Activated naive CD8-positive, alpha-beta T cell treated with anti-CD3 and anti-CD28 coated beads, Interleukin-2, amount 10 ng/mL, durations not matched to agents 7 days and 5 days (primary cell): ENCODE measurements at places on chromosomes 7 and 10. TPM values are rescaled to one million over a fixed set of nuclear protein-coding genes. Genes with fewer than 3 reads are reported as not detected.

Gene ATP6V0A4
- total RNA-seq, result not detected

Gene ATG9B
- total RNA-seq, result 11.6 TPM

Gene PDIA4
- 56.8 TPM for total RNA-seq

Gene PON1
- total RNA-seq, result not detected

Gene GPR37
- not detected for total RNA-seq

Gene PROSER2
- 1.0 TPM for total RNA-seq

Gene EPHB6
- 20.1 TPM for total RNA-seq

Gene FRMD4A
- total RNA-seq, result 0.88 TPM

Gene FAM24B
- 15.8 TPM for total RNA-seq

- no peak overlapping the region for H3K27ac ChIP-seq
- peaks cover 8% of the 10 kb centered on the region for H3K4me1 ChIP-seq
- peaks cover 2% of the 10 kb centered on the region for H3K36me3 ChIP-seq
- DNase-seq, result no peak
These were observed 22.1 kb downstream of the CPEB3 start for GRCh38 chr10:92268748-92269147.

DNA sequence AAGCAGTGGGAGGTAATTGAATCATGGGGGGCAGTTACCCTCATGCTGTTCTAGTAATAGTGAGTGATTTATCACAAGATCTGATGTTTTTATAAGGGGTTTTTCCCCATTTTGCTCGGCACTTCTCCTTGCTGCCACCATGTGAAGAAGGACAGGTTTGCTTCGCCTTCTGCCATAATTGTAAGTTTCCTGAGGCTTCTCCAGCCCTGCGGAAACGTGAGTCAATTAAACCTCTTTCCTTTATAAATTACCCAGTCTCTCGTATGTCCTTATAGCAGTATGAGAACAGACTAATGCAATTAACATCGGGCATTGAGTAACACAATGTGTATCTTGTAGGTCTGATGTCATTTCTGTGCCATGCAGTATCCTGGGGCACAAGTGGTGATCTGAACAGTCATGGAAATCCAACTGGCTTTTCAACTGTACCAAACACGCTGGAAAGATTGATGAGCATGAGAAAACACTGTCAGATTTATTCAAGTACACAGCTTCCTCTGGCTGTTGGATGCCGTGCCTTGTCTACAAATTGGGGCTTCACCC, 208.6 kb upstream of the KIAA1217 start:
- no peak for DNase-seq
- no peak overlapping the region for H3K4me3 ChIP-seq
- no peaks in the 10 kb centered on the region for H3K27me3 ChIP-seq
- H3K36me3 ChIP-seq, result no peaks in the 10 kb centered on the region
- no peaks in the 10 kb centered on the region for H3K4me1 ChIP-seq

DNA sequence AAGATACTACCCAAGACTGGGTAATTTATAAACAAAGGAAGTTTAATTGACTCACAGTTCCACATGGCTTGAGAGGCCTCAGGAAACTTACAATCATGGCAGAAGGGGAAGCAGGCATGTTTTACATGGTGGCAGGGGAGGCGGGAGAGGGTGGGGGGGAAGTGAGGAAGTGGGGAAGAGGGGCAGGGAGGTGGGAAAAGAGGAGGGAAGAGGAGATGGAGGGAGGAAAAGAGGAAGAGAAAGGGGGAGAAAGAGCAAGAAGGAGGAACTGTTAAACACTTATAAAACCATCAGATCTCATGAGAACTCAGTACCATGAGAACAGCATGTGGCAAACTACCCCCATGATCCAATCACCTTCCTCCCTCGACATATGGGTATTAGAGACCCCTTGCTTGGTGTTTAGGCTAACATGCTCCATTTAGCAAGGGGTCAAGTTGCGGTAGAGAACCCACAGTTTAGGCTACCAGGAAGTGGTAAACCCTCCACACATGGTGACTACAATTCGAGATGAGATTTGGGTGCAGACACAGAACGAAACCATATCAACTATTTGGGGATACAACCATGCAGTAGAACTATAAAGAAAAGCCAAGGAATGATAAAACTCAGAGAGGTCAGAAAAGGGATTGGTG, 3.5 kb upstream of the LMBR1 start:
- peaks cover 4% of the 10 kb centered on the region for H3K27me3 ChIP-seq
- no peak overlapping the region for H3K4me3 ChIP-seq
- peaks cover 5% of the 10 kb centered on the region for H3K36me3 ChIP-seq
- peak overlapping the region; percentile 17 for H3K27ac ChIP-seq
- peaks cover 32% of the 10 kb centered on the region for H3K4me1 ChIP-seq
- DNase-seq, result no peak

GRCh38 chr7:111255576-111255975, 164.6 kb downstream of the LRRN3 start:
- no peak overlapping the region for H3K27ac ChIP-seq
- no peaks in the 10 kb centered on the region for H3K27me3 ChIP-seq
- no peaks in the 10 kb centered on the region for H3K4me1 ChIP-seq
- H3K4me3 ChIP-seq, result no peak overlapping the region

- H3K27ac ChIP-seq, result no peak overlapping the region
- no peak overlapping the region for H3K4me3 ChIP-seq
- no peaks in the 10 kb centered on the region for H3K36me3 ChIP-seq
- peaks cover 1% of the 10 kb centered on the region for H3K4me1 ChIP-seq
- H3K27me3 ChIP-seq, result peaks cover 2% of the 10 kb centered on the region
These were observed 186.0 kb upstream of the MGMT start for GRCh38 chr10:129280908-129281586.

GRCh38 chr7:31979690-31980330, 90.4 kb downstream of the PDE1C start:
- no peaks in the 10 kb centered on the region for H3K4me1 ChIP-seq
- H3K27me3 ChIP-seq, result no peaks in the 10 kb centered on the region
- no peaks in the 10 kb centered on the region for H3K36me3 ChIP-seq
- H3K27ac ChIP-seq, result no peak overlapping the region
- no peak overlapping the region for H3K4me3 ChIP-seq
- DNase-seq, result no peak

DNA sequence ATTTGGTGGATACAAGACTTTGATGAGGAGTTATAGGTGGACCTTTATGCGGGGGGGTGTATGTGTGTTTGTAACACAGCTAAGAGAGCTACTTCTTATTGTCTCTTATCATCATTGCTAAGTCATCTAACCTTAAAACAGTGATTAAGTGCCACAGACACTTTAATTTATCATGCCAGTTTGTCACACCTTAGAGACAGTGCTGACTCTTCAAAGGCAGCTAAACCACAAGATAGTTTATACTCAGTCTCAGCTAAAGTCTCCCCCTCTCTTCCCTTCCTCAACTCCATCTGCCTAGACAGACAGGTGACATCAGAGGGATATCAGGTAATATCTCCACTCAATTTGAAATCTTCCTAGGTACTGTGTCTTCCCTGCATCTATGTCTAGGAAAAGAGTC, 42.2 kb downstream of the MYPN start:
- H3K27ac ChIP-seq, result no peak overlapping the region
- no peak for DNase-seq
- no peaks in the 10 kb centered on the region for H3K36me3 ChIP-seq
- H3K27me3 ChIP-seq, result peaks cover 4% of the 10 kb centered on the region
- H3K4me3 ChIP-seq, result no peak overlapping the region
- H3K4me1 ChIP-seq, result peaks cover under 1% of the 10 kb centered on the region

DNA sequence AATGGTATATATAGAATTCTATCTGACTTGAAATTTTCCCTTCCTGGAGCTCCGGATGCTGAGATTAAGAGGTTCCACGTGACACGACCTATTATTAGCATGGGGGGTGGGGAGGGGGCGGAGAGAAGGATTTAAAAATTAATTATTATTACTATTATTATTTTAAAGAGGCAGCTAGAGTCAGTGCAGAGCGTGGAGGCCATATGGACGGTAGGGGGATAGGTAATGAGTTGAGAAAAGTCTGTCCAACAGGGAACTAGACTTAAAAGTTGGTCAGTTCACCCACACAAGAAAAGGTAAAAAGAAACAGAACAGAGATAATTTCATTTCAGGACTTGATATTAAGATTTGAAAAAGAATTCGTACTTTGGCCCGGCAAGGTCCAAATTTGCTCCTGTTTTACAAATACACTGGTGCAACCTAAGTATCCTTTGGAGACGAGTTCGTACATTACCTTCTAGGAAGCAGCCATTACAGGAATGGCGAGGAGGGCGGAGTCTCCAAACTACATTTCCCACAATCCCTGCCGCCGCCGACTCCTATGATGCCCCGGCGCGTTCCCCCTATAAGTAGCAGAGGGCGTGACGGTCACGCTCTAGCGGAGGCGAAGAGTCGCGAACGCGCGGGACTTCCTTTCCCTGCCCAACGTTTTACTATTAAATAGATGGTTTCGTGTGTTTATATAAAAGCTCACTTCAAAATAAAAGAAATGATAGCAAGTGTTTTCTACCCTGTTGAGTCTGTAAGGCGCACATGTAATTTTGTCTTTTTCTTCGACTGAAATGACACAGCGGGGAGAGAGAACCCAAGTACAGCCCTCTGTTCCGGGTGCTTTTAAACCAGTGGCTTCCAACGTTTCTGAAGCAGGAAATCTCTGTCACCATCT, at the start of gene SMIM30:
Gene SMIM30, minus strand, starts transcription at position 481 of the 886 bp plus-strand sequence. CDS start 976 bp downstream, outside the sequence.
- peak within 1 kb of the TSS; percentile 96 for H3K4me3 ChIP-seq
- H3K36me3 ChIP-seq, result peaks cover 10% of the 10 kb centered on the region
- no peaks in the 10 kb centered on the region for H3K27me3 ChIP-seq
- H3K27ac ChIP-seq, result peak within 1 kb of the TSS; percentile 91
- H3K4me1 ChIP-seq, result peaks cover 11% of the 10 kb centered on the region
- DNase-seq, result peak; percentile 81

DNA sequence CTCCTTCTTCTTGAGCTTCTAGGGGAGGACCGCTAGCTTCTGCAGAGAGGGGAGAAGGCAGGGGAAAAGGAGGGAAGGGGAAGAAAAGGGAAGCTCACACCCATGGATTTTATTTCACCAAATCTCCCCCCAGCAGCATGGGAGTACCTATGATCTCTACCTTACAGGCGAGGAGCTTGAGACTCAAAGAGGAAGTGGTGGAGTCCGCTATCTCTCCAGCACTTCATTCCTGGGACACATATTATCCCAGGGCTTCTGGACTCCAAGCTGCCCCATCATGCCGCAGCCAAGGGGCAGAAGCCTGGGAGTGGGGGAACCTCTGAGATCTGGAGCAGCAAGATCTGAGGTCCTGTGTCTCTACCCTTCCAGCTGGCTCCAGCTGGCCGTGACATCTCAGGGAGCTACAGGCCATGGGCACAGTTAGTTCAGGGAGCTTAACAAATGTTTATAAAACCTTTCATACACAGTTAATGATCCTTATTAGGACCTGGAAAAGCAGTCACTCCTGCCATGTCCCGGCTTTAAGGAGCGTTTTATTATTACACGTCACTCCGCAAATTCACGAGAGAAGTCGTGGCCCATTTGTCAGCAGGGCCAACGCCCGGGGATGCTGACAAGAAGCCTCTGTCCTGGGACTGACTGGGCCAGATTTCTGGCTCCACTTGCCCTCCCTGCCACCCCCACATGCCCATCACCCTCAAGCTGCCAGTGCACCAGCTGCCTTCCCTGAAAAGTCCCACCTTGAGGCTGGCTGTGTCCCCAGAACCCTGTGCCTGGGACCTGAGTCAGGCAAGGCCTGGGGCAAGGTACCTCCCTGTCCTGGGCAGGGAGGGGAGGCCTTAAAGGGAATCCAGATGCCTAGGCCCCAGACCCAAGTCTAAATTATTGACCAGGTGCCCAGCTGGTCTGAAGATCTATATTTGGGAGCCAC, 132.1 kb upstream of the ZMIZ1 start:
- H3K27ac ChIP-seq, result no peak overlapping the region
- no peaks in the 10 kb centered on the region for H3K4me1 ChIP-seq
- H3K27me3 ChIP-seq, result no peaks in the 10 kb centered on the region
- no peak for DNase-seq
- H3K36me3 ChIP-seq, result no peaks in the 10 kb centered on the region

GRCh38 chr7:43943417-43944187, 17.4 kb downstream of the UBE2D4 start:
- H3K27me3 ChIP-seq, result no peaks in the 10 kb centered on the region
- no peak overlapping the region for H3K27ac ChIP-seq
- DNase-seq, result no peak
- no peaks in the 10 kb centered on the region for H3K4me1 ChIP-seq
- H3K4me3 ChIP-seq, result no peak overlapping the region

GRCh38 chr7:39510864-39511354, 55.3 kb upstream of the YAE1 start:
- H3K27ac ChIP-seq, result no peak overlapping the region
- no peak overlapping the region for H3K4me3 ChIP-seq
- peaks cover 3% of the 10 kb centered on the region for H3K27me3 ChIP-seq

DNA sequence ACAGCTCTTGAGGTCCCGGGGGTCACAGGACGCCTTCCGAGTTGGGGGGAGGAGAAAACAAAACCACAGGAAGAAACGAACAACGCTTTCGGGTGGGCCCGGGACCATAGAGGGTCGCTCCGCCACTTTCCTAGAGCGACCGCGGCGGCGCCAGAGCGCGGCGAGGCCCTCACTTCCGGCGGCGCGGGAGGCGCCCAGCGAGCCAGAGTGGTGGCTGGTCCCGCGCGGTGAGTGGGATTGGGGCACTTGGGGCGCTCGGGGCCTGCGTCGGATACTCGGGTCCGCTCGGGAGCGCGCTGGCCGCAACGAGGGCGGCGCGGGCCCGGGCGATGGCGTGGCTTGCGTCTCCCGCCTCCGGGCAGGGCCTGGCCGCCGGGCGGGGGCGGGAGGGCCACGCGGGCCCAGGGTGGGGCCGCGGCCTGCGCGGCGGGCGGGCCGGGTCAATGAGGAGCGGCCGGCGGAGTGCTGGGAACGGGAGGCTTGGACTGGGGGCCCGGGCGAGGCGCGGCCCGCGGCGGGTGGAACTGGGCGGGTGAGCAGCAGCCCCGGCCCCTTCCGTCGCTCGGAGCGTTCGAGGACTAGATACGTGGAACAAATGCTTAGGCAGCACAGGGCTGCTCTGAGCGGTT, at the start of gene ZNF22:
Gene ZNF22, plus strand, starts transcription at position 172 of the 629 bp plus-strand sequence. CDS start 2,446 bp downstream, outside the sequence.
- peaks cover 37% of the 10 kb centered on the region for H3K36me3 ChIP-seq
- peaks cover 44% of the 10 kb centered on the region for H3K4me1 ChIP-seq
- DNase-seq, result peak; percentile 87
- H3K27ac ChIP-seq, result peak within 1 kb of the TSS; percentile 98
- peak within 1 kb of the TSS; percentile 95 for H3K4me3 ChIP-seq

- peaks cover 14% of the 10 kb centered on the region for H3K36me3 ChIP-seq
- peak; percentile 64 for DNase-seq
- H3K4me3 ChIP-seq, result no peak overlapping the region
- peaks cover 15% of the 10 kb centered on the region for H3K4me1 ChIP-seq
These were observed 33.8 kb upstream of the ZFAND2A start for GRCh38 chr7:1193593-1194424.

DNA sequence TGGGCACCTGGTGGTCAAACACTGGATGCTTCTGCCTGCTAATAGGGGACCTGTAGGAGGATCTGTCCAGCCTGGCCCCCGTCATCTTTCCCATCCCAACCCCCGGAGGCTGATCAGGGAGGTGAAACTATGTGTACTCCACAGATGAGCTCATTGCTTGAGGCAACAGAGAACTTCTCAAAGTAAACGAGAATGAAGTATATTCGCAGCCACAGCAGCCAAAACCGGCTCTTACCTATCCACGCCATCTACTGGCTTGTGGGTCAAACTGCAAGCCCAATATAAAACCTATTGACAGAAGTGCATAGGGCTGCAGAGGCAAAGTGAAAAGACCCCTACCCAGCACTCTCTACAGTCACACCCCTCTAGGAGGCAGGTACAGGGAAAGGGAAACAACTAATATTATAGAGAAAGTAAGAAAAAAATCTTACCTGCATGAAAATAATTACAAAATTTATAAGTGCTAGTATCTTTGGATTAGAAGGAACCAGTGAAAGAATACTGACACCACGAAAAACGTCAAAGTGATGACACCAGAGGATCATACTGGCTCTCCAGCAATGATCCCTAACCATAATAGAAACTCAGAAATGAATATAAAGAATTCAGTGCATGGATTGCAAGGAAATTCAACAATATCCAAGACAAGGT, 973.5 kb downstream of the ANKRD7 start:
- H3K4me1 ChIP-seq, result no peaks in the 10 kb centered on the region
- no peak for DNase-seq
- no peaks in the 10 kb centered on the region for H3K27me3 ChIP-seq
